ENCODE measurements at places on chromosomes 7 and 10.

- DNase-seq, result no peak
Measured at GRCh38 chr10:24115403-24115802, 93.5 kb upstream of the KIAA1217 start.

DNA sequence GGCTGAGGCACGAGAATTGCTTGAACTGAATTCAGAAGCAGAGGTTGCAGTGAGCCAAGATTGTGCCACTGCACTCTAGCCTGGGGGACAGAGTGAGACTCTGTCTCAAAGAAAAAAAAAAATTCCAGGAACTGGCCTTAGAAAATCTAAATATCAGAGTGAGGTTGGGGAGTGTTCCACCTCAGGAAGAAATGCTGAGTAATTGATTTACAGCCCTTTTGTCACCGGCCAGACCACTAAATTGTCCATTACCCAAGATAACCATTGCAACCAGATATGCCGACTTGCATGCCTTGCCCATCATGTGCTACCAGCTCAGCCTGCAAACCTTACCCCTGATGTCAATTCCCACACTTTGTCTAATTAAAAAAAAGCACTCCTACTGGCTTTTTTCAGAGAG is 42.4 kb downstream of the CRCP start:
- DNase-seq, result no peak

DNA sequence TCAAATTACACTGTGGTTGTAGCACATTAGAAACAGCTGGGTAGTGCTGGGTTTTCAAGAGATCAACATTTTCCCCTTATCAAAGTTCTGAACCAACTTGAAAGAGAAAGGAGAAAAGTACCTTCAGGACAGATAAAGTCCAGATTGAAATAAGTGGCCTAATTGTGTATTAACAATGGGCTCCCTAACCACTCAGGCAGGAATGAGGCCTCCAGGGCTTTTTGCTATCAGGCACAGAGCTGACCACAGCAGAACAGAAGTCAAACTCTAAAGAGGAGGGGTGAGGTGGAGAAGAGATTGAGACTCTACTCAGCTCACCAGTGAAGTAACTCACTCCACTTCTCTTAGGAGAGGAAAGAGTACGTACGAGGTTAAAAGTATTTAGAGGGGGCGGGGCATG is 394.1 kb upstream of the PHF14 start:
- DNase-seq, result no peak

DNA sequence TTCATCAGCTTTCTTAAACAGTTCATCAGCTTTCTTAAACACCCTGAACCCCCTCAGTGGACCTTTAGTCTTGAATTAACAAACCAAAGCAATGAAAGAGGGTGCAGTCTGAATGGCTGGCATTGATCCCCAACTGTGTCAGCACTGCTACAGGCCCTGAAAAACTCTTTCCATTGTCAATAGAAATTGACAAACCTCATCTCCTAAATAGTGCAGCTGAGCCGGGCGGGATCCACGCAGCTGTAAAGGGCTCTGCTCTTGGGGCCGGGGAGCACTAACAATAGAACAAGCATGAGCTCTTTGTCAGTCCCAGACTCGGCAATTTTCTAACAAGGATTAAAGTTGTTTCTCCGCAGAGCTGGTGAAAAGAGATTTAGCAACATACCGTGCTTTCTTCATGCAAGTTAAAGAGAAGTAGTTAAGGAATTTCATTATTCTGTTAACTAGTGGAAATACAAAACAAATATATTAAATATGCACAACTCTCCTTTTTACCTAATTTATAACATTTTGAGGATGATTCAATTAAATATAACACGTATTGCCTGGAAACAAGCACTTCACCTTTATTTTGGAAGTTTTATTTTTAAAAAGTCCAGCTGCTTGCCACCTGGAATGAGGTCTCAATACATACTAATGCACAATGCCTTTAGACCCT is 24.7 kb upstream of the FEZF1 start:
- DNase-seq, result no peak

DNA sequence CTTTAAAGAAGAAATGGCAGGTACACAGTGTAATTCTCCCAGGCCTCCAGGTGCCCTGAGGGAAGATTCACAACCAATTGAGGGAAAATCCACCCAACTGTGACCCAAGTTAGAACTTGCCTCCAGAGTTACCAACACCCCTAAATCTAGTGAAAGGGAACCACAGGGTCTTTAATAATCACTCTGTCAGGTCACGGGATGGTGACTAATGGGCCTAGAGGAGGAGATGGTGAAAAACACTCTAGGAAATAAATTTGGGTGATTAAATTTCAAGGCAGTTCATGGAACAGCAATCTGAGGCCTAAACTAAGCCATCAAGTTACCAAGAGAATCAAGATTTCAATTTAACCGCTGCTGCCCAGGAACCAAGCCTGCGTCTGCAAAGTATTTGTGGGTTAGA is 26.7 kb upstream of the SLF2 start:
- DNase-seq, result no peak

DNA sequence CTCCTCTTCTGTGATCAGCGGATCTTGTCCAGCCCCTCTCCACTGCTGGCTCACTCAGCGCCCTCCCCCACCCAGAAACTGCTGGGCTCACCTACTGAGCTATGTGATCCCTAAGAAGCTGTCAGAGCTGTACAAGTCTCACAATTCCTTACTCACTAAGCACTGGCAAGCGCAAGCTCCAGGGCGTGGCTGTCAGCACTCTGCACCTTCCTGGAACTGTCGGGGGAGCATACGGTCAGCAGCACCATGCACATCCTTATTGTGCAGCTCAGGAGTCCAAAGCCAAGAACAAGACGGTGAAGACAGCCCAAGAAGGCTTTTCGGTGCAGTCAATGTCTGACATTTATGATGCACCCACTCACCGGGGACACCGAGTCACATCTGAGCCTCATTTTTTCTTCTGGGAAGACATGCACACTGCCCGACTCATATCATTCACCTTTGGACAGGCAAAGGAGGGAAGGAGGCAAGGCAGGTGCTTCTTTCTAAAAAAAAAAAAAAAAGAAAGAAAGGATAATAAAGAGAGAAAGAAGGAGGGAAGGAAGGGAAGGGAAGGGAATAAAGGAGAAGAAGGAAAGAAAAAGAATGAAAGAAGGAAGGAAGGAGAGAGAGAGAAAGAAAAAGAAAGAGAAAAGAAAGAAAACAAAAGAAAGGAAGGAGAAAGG is 56.3 kb downstream of the ASB13 start:
- no peak for DNase-seq

- DNase-seq, result no peak
Measured at GRCh38 chr10:11682267-11682683, 59.9 kb upstream of the ECHDC3 start.

DNA sequence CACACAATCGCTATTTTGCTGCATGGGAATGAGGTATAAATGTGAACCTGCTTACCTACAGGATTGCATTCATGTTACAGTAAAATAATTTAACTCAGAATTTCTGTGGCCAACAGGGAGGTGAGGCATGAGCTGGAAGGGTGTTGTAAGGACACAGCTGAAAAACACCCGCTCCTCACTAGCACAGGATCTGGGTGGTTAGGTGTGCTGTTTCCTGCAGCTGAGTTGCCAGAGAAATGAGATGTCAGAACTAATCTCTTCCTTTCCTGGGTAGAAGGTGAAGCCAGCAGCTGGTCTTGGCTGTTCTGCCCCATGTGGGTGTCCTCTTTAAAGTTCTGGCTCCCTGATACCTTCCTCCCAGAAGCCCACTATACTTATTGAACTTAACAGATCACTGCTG is 39.0 kb upstream of the ZNF438 start:
- no peak for DNase-seq

DNA sequence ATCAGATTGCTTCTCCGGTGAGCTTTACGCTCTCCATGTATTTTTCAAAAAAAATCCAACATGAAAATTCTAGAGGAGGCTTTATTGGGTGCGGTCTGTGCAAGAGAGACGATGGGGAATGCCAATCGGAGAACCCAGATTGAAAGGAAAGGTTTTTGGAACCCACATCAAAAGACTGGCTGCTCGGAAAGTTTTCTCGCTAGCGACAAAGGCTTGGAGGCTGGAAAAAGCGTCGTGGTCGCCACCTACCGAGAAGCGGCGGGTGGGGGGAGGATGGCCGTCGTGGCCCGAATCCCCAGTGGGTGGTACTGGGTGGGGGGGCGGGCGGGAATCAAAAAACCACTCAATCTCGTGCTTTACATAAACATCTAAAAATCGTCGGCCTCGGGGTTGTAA is 1.1 kb upstream of the GTF2I start:
- DNase-seq, result no peak

GRCh38 chr7:67984326-67984725 is 987.7 kb downstream of the TYW1 start:
- no peak for DNase-seq

DNA sequence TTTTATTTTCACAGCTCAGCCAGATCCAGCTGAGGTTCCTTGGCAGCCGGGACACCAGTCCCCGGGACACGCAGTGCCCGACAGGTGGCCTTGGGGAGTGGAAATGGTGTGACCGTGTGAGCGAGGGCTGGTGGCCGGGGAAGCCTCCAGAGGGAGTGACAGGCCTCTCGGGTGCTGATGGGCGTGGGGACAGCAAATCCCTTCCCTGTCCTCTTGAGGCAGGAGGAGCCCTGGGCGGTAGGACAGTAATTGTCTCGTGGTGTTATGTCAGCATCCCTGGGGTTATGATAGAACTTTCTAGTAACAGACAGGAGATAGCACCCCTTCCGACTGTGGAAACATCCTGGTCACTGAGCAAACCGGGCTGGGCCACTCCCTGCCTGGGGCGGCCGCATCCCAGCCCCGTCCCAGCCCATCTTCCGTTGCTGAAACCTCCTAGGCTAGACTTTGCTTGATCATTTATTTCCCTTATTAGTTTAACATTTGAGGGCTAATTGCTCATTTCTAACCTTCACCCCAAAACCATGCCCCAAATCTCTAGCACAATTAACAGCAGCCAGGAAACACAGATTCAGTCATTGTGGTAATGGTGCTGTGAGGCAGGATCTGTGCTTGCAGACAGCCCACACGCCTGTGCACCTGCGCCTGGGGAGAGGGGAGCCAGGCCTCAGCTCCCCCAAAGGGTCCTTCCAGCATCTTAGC is 63.3 kb downstream of the ELFN1 start:
- DNase-seq, result no peak

DNA sequence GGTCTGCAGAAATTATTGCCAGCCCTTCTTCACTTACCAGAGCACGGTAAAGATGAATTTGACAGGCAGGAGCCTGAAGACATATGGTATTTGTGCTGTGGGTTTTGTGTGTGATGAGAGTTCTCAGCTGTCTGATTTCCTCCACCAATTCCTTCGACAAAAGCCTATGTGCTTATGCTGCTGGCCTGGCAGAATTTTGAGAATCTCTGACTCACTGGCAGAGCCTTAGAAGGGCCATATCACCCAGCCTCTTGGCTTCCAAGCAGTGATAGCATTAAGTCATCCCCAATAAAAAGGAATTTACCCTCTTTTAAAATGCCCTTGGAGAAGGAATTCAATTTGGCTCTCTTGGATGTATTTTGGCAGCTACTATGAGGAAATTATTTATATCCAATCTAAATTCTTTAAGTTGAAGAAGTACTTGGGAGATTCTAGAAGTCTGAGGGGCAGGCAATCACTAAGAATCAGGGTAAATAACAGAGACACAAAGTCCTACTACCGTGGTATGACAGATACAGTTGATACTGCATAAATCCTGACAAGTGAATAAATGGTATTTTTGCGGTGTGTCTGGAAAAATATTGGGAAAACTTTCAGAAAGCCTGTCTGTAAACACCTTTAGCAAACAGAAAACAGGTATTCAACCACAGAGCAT is 68.6 kb upstream of the EFCAB10 start:
- DNase-seq, result no peak

GRCh38 chr10:132690821-132691610 is 94.9 kb downstream of the NKX6-2 start:
- no peak for DNase-seq

GRCh38 chr10:7786430-7786829 is 1.4 kb downstream of the KIN start:
- no peak for DNase-seq

All from smooth muscle cell of the brain vasculature (primary cell).